ENCODE measurements at places on chromosomes 12 and 14.

DNA sequence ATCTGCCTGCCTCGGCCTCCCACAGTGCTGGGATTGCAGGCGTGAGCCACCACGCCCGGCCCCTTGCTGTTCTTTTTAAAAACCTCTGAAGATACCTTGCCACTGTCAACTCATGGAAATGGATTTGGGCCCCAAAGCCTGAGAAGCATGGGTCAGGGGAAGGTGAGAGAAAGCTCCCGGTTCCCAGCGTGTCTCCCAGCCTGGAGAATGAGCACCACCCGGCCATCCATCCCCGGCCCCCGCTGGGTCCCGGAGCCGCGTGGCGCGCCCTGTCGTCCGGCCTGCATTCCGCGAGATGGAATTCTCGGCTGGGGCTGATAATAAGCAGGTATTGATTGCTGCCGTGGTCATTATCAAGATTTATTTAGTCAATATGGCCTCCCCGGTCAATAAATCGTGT is 126.5 kb upstream of the MYL2 start:
- DNase-seq = no peak

DNA sequence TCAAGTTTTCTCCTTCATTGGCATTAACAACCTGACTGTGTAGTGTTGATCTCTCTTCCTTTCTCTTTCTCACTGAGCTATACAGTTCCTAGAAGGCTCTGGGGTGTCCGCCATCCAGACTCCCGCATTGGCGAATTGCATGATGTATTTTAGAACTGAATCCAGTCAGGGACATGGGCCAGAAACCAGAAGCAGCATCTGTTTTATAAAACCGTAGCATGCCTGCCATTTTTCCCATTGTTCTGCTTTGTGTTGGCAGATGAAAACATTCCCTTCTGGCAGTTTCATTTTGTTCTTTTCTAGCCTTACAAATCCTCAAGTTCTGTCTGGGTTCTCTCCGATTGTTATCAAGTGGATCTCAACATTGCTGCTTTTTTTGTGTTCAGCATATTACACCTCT is 268.3 kb upstream of the SEL1L start:
- DNase-seq = no peak

GRCh38 chr12:52977170-52977569 is 28.3 kb downstream of the KRT18 start:
- no peak for DNase-seq

GRCh38 chr14:52950410-52950897 is 396 bp downstream of the FERMT2 start:
- no peak for DNase-seq

DNA sequence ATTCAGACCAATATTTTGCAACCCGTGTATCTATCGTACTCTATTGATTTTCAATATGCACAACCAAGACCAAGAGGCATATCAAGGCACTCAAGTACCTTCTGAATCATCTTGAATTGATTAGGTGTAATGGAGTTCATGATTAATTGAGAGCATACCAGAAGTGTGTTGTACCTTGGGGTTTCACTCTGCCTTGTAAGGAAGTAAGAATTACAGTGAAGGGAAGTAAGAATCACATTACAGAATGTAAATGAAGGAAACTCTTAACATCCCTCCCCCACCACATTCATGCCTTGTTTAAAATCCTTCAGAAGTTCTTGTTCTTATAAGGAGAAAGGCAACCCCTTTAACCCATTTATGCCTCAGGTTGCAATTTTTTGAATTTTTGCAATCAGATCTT is 5.4 kb upstream of the MGAT4C start:
- no peak for DNase-seq

- DNase-seq = no peak
These were observed 550 bp downstream of the GNG2 start for GRCh38 chr14:51860825-51861499.

- no peak for DNase-seq
These were observed 40.9 kb upstream of the NOS1 start for GRCh38 chr12:117402363-117402762.

DNA sequence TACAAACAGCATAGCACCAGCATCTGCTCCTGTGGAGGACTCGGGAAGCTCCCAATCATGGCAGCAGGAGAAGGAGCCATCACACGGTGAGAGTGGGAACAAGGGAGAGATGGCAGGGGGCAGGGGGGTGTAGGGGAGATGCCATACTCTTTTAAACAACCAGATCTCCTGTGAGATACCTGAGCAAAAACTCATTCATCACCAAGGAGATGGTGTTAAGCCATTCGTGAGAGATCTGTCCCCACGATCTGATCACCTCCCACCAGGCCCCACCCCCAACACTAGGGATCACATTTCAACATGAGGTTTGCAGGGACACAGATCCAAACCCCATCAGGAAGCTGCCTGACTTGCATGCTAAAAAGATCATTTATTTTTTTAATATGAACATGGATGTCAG is 499.3 kb downstream of the TMEM132D start:
- no peak for DNase-seq

DNA sequence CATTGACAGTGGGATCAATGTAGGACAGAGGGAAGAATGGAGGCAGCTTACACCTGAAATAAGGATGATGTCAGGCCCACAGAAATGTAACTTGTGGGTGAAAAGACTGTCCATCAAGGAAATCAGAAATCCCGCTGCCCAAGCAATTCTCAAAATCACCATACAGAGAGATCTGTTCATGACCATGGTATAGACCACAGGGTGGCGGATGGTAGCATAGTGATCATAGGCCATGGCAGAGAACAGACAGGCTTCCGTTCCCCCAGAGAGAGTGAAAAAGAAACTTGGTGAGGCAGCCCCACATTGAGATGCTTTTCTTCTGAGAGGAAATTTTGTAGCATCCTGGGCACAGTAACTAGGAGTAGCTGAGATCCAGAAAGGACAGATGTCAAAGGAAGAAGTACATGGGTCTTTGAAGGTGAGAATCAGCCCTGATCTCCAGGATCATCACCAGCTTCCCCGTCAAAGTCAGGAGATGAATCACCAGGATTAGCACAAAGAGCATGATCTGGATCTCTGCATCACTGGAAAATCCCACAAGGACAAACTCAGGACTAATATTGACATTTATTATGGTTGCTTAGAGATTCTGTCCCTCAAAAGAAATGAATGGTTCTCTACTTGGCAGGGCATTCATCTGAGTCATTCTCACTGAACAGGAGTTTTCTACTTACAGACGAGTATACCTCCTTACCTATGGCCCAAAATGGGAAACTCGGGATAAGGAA is 5.5 kb upstream of the ZNF641 start:
- no peak for DNase-seq

DNA sequence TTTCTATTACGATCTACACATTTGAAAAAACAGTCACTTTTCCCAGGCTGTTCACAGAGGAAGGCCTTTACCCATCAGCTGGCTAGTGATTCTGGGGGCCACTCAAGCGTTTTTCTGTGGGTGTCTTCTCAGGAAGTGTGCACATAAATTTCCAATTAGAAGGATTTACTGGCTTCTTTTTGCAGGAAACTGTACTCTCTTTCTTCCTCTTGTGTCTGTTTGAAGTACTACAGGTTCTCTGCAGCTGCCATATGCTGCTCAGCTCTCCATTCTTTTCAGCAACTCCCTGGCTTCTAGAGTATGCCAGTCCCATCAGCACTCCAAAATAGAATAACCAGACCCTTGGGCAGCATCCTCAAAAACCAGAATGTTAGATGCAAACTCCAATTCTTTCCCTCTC is 110.4 kb upstream of the NAV3 start:
- DNase-seq = no peak

DNA sequence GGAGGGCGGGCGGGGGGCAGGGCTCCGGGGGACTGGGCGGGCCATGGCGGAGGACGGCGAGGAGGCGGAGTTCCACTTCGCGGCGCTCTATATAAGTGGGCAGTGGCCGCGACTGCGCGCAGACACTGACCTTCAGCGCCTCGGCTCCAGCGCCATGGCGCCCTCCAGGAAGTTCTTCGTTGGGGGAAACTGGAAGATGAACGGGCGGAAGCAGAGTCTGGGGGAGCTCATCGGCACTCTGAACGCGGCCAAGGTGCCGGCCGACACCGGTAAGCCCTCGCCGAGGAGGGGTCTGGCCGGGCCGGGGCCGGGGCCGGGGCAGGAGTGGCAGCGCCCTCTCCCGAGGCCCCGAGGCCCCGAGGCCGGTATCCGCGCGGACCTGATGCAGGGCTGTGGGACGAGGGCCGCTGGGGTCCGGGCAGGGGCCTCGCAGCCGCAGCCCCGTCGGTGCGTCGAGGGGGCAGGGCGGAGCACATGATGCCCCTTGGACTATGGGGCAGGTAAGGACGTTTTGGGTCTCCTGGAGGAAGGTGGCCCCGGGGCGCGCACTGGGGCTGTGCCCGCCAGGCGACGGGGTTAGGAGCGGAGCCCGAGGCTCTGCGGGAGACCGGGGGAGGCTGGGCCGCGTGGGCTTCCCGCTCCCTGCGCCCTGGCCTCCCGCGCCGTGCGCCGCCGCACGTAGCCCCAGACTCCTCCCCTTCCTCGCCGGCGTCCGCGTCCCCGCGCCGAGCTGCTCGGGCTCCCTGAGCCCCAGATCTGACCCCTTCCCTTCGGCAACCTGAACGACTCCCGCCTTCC is at the start of gene TPI1:
Gene TPI1, plus strand, starts transcription at position 119 of the 798 bp plus-strand sequence. Its CDS starts 36 bp downstream, at position 155.
- DNase-seq = peak; percentile 96

GRCh38 chr12:120962532-120963020 is 15.8 kb upstream of the HNF1A start:
- DNase-seq = no peak

DNA sequence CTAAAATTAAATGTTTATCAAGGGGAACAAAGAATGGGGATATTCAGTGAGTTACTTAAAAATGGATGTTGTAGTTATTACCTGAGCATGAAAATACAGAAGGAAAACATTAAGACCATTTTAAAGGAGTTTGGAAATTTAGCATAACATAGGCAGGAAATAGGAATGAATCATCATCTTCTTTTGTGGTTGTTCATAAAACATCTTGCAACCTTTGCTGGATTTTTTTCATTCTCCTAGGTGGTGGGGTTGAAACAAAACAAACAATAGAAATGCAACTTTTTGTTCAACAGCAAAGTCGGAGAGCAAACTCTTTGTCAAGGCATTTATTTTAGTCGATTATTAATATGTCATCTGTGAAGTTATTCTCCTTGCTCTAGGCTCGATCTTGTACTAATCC is 275.1 kb downstream of the IPO8 start:
- no peak for DNase-seq

- DNase-seq = no peak
These were observed 328.7 kb downstream of the RAD51B start for GRCh38 chr14:68148276-68148675.

DNA sequence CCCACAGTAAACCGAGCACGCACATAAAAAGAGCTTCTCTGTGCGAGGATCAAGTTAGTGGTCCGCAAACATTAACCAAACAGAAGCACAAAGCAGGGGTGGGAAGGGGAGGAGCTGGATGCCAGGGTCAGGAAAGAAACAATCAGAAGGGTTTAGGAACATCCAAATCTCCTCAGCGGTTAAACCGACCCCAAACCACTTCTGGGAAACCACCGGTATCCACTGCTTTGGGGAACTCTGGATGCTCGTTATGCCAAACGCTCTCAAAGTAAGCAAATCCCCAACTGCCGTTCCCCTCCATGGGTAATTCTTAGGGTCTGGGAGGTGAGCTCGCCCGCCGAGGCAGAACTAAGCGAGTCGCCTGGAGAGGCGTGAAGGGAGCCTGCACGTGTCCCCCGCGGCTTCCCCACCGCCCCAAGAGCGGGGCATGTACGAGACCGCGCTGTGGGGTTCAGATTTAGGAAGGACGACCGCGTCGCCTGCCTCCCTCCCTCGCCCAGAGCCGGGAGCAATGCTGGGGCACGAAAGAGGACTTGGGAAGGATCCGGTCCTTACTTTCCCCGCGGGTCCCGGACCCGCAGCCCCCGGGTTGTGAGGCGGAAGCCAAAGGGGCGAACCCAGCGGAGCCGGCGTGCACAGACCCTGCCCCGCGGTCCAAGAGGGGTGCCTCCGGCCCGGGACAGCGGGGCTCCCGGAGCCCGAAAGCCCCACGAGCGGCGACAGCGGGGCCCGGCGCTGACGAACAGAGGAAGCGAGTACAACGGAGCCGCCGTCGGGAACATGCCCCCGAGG is 711 bp downstream of the SBNO1 start:
- peak; percentile 32 for DNase-seq

DNA sequence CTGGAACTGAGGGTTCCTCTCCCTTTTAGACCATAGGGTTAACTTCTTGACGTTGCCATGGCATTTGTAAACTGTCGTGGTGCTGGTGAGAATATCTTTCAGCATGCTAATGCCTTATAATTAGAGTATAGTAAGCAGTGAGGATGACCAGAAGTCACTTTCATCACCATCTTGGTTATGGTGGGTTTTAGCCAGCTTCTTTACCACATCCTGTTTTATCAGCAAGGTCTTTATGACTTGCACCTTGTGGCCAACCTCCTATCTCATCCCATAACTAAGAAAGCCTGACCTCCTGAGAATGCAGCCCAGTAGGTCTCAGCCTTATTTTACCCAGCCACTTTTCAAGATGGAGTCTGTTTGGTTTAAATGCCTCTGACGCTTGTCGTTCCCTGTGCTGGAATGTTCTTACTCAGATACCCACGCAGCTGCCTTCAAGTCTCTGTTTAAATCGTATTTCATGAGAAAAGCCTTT is 44.2 kb downstream of the BBS10 start:
- no peak for DNase-seq

GRCh38 chr12:52250048-52250990 is 17.3 kb downstream of the KRT7 start:
- no peak for DNase-seq

GRCh38 chr12:7282844-7283243 is 21.0 kb upstream of the ACSM4 start:
- peak; percentile 20 for DNase-seq

DNA sequence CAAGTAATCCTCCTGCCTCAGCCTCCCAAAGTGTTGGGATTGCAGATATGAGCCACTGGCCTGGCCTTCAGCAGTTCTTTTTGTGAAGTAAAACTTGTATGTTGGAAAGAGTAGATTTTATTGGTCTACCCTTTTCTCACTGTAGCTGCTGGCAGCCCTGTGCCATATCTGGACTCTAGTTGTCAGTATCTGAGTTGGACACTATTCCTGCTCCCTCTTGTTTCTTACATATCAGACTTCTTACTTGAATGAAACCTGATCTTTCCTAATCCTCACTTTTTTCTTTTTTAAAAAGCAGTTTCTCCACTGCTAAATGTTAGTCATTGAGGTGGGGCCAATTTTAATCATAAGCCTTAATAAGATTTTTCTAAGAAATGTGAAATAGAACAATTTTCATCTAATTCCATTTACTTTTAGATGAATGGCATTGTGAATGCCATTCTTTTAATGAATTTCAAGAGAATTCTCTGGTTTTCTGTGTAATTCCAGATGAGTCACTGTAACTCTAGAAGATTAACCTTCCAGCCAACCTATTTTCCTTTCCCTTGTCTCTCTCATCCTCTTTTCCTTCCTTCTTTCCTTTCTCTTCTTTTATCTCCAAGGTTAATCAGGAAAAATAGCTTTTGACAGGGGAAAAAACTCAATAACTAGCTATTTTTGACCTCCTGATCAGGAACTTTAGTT is 88.7 kb downstream of the APAF1 start:
- DNase-seq = no peak

DNA sequence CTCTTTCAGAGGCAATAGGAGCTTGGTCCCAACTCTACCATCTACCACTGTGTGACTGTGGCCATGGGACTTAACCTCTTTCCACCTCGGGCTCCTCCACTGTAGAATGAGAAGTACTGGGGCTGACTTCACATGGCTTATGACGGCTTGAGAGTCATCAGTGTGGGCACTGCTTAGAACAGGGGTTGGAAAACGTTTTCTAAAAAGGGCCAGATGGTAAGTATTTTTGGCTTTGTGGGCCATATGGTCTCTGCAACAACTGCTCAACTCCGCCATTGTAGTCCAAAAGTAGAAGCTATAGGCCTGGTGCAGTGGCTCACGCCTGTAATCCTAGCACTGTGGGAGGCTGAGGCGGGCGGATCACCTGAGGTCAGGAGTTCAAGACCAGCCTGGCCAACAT is 69.2 kb upstream of the LTA4H start:
- DNase-seq = no peak
